ENCODE measurements at places on chromosomes 6 and 20. TPM values are rescaled to one million over a fixed set of nuclear protein-coding genes. Genes with fewer than 3 reads are reported as not detected.
A peak's percentile ranks its signal among the peaks of the same experiment; 100 is the strongest.

DNA sequence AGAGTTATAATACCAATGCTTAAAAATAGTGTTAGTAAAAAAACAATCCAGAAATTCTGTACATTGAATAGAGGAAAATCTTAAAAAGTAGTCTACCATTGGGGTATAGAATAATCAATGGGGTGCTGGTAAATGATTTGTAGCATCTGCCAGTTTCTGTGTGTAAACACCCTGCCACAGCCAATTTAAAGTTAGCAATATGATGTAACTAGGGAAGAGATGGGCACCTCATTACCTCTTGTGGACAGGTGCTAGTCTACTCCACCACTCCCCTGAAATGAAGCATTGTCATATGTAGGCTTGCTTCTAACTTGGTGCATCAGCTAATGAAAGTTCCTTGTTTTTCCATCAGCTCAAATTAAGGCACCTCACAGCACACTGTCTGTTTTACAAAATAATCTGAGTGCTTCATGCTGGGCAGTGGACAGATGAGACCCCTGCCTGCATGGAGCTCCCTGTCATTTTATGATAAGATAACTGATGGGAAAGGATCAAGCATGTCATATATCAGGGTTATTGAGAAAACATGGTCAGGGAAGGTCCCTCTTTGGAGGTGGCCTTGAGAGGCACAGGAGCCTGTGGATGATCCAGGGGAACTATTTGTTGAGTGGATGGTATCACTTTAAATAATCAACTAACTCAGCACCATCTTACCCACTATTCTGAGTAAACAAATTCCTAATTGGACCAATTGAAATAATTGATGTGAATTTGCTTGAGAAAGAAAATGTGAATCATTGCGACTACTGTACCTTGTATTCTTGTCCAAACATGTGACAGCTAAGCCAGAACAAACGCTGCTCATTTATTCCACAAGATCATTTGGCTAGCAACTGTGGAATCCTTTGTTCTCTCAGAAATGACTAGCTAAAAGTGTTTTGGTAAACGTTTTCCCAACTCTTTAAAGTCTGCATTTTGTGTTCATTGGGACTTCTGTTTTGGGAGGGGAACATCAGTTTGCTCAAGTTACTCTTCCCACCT is 45.9 kb upstream of the CSE1L start:
- DNase-seq: no peak

DNA sequence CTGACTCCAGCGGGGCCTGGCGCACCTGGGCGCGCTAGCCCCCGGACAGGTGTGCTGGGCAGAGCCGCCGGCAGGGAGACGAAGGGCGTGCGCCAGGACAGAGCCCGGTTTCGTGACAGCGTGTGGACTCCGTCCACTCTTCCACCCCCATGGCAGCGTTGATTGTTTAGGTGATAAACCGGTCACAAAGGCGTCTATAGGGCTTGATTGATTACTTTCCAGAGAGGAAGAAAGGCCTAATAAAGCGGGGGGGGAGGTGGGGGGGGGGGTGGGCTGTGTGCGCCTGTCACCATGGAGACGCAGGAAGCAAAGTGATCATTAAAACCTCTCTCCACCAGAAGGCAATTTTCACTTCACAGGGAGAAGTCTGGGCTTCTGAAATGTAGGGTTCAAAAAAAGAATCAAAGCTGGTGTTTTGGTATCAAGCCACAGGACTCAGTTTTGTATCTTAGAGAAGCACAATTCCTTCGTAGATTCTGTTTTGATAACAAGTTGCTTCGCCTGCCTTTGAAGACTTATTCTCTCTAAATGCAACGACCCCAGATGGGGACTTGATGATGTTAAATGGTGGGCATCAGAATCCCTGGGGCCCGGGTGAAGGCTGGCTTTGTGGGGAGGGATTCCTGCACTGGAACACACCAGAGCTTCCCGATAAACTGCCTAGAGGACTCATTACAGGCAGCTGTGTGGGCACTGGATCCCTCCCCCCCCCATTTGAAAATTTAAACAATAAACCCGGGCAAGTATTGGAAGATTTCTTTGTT is 1.4 kb downstream of the PHACTR3 start:
- no peak for DNase-seq

The PTPRA gene
- 26.9 TPM for total RNA-seq

GRCh38 chr6:150752409-150752808 is 113.1 kb upstream of the MTHFD1L start:
- DNase-seq: no peak

The PRPH2 gene
- not detected for total RNA-seq

DNA sequence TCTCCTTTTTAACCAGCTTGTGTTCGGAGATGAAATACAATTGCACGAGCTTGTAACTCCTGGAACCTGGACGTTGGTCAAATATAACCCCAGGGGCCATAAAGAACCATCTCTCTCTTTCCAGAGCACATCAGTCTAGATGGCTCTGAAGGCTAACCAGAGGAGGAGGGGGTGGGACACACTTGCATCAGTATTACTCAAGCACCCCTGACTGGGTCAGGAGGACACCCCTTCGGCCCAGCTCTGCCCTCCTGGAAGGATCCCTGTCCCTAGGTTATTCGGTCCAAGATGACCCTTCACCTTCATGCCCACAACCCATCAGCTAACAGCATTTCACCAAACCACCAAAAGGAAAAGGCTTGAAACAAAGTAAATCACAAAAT is 67.1 kb downstream of the FYN start:
- no peak for DNase-seq

GRCh38 chr6:149118737-149119653 is 198.5 kb upstream of the TAB2 start:
- DNase-seq: no peak

The TTK gene
- total RNA-seq: 34.6 TPM

The EEF1A2 gene
- total RNA-seq: 281 TPM

DNA sequence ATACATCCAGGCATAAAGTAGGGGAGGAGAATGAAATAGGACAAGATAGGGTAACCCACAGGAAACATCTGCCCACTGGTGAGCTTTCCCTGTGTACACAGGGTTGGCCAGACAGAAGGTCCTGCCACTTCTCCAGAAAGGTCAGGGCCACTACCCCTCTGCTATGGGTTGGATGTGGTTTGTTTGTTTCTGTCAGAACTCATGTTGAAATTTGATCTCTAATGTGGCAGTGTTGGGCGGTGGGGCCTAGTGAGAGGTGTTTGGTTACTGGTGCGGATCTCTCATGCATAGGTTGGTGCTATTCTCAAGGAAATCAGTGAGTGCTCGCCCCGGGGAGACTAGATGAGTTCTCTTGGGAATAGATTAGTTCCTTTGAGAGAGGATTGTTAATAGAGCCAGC is 15.6 kb upstream of the MAS1 start:
- no peak for DNase-seq

DNA sequence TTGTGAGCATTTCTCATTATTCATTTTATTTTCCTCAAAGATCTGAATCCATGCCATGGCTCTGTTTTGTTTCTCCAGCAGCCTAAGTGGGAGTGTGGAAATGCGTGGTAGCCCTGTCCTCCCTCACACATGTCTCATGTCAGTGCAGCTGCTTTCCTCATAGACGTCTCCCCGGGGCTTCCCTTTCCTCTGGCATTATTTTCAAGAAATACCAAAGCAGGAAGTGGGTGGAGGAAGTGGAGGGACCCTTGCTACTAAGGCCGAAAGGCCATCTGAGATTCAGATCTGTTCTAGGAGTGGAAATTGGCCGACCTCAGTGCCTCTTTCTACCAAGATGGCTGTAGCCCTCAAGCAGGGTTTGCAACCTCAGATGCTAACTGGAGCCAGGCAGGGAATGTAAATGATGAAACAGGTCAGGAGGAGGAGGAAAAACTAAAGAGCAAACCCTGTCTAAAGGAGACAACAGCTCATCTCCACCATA is 420.9 kb upstream of the PLCB4 start:
- DNase-seq: no peak

The LTB gene
- total RNA-seq: not detected

The TINAG gene
- 114 TPM for total RNA-seq

DNA sequence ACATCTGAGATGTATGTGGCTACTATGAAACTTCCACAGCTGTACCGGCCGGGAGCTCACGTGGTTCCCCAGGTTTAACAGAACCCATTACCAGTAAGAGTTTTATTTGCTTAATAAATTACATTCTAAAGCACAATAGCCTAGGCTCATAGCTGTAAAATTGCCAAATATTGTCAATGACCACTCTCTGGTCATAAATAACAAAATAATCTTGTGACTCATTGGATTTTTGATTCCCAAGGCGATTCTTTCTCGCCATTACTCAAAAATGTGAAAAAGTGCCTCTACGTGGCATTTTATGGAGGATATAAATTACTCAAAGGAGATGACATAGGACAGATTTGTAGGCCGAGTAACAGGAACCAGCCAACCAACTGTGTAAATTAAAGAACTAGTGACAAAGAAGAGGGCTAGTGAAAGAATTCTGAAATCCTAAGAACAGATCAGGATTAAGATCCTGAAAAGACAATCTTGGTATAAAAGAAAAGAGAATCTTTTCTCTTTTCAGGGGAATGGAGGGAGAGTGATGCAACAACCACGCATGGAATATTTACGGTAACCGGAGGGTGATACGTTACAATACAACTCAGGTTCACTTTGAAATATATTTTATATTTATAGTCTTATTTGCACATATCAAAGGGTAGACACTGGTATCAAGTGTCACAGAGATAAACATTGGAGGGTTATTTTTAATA is 199.7 kb downstream of the FOXC1 start:
- DNase-seq: no peak

DNA sequence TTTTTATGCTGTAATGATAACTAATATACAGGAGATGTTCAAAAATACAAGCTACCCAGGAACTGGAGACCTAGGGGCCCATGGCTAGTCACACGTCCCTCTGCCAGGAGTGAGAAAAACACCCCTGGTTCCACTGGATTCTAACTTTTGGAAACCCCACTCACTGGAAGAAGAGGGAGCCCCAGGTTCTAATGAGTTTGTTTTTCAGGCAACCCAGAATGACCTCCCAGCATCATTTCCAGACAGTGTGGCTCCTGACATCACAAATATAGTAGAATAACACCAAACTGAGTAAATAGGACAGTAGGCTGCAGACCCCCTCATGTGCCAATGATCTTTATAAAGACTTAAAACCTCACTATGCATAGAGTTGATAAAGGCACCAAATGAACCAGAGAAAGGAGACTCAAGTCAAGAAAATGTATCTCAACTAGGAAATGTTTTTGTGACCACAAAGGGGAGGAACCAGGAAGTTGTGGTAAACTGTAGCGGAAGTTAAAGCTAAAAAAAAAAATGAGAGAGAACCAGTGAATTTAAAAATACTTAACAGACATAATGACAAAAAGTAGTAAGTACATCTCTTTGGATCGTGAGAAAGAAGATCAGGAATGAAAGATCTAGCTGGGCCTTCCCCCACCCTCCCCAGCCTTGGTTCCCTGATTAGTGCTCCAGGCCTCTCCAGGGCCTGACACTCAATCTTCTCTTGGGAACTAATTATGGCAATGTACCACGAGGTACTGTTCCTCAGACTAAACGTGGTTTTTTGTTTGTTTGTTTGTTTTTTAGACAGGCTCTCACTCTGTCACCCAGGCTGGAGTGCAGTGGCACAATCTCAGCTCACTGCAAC is 19.8 kb downstream of the HLA-E start:
- DNase-seq: no peak

The CST2 gene
- total RNA-seq: 270 TPM

The PSMB8 gene
- total RNA-seq: 267 TPM

DNA sequence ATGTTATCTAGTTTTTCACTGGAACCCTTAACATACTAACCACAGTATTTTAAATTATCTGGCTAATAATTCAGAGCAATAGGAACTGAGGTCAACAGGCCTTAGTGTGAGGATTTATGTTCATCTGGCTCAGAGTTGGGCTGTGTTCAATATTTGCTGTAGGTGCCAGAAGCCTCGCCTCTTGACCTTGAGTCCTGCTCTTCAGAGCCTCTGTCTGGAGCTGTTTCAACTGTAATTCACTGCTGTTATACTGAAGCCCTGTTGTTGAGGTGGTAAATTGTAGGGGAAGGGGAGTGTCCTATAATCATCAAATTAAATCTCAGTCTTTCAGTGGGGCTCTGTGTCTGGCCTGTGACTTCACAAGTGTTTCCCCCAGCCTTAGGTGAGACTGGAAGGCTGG is 184.4 kb downstream of the CDH26 start:
- DNase-seq: no peak

DNA sequence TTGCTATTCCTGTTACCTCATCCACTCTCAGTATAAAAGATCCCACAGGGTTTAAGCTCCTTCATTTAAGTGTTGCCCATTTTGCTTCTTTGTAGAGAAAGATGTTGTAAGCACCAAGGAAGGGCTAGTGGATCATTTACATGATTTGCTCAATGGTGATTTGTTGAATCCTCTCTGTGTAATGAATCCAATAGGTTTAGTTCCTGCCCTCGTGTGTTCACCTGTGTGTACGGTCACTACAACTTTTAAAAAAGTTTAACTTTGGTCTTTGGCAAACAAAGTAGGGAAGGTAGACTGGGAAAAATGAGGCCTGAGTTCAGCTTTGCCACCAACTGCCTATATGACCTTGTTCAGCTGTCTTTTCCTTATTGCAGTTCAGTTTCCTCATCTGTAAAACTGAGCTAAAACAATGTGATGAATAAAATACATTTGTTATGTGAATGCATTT is 51.5 kb downstream of the DHX35 start:
- DNase-seq: no peak

- DNase-seq: no peak
These were observed 24.8 kb downstream of the KCTD20 start for GRCh38 chr6:36467625-36468024.

- no peak for DNase-seq
These were observed 115.7 kb downstream of the TAF4 start for GRCh38 chr20:61949714-61950640.

- DNase-seq: peak; percentile 39
These were observed 637 bp downstream of the MYLK4 start for GRCh38 chr6:2749969-2750600.

GRCh38 chr6:35181933-35182612 is 31.7 kb upstream of the SCUBE3 start:
- DNase-seq: no peak

The SLC12A5 gene
- total RNA-seq: 7.9 TPM

The FAM209B gene
- total RNA-seq: not detected

- no peak for DNase-seq
These were observed 149.7 kb downstream of the PRL start for GRCh38 chr6:22146931-22147701.

The CDH26 gene
- 0.44 TPM for total RNA-seq

DNA sequence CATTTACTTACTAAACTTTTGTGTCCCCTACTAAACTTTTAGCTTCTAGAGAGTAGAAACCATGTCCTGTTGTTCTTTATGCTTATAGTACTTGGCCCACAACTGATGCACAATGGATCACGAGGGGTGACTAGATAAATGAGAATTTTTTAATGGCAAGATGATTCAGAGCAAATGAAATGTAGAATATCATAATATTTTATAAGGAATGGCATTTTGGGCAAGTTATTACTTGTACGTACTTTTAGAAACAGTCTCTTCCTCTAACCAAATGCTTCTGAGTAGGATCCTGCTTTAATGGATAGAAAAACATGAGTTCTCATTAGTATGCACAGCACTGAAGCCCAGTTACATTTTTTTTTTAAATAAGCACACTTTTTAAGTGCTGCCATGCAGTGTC is 336.3 kb downstream of the NRN1 start:
- no peak for DNase-seq

DNA sequence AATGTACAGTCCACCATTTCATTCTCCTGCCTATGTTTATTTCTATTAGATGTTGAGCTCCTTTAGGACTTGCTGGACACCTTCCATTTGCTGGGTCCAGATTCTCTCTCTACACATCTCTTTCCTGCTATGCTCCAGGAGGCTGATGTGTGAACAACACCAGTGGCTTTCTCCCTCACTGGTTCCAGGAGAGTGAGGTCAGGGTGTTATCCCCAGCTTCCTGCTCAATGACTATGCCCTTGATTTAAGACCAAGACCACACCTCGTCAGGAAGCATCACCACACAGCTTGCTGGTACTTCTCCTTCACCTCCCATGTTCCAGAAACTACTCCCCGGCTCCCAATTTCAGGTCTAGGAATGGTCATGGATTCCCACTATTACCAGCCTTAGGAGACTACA is 31.3 kb upstream of the E2F3 start:
- no peak for DNase-seq

Measured in Caki2 (cell line).